NCI-H526 treated with DMSO at 0.1 percent for 48 hours (cell line): ENCODE measurements at places on chromosomes 6 and 20.

GRCh38 chr6:132131351-132131750, 180.2 kb upstream of the CCN2 start:
- DNase-seq, result no peak

DNA sequence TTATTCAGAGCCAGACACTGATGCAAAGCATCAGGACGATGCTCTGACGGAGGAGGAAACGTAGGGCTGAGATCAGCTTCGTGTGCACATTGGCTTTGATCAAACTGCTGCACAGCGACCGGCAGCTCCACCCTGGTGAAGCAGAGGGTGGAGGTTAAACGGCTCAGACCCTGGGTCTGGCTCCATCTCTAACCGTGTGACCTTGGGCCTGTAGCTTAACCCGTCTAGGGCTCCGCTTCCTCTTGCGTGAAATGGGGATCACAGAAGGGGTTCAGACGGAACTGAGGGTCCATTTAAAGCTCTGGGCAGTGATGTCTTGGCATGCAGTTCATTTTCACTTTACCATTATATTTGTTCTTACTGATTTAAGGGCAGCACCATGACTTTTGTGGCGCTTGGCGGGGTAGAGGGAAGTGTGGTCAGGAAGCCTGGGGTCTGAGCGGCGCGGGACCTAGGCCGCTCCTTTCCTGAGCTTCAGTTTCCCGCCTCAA, 644 bp downstream of the RBL1 start:
- DNase-seq, result no peak

GRCh38 chr20:32626407-32626806, 41.3 kb upstream of the NOL4L start:
- no peak for DNase-seq

GRCh38 chr6:106161311-106161874, 75.3 kb downstream of the PRDM1 start:
- DNase-seq, result no peak

- no peak for DNase-seq
Observed at GRCh38 chr6:168133168-168133561, 54.2 kb upstream of the FRMD1 start.

DNA sequence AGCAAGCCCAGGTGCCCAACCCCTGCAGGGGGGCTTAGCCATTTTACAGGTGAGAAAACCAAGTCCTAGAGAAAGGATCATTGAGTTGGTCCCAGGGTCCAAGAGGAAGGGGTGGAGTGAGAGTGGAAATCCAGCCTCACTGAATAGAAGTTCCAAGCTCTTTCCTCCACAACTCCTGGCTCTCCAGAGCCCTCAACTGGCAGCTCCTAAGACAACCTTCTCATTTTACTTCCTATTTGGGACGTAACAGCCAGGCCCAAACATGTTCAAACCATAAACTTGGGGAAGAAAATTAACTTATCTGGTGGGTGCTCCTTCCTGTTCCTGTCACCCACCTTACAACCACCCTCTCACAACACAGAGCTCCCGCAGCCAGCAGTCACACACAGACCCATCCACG, 57.9 kb downstream of the PRND start:
- DNase-seq, result no peak

DNA sequence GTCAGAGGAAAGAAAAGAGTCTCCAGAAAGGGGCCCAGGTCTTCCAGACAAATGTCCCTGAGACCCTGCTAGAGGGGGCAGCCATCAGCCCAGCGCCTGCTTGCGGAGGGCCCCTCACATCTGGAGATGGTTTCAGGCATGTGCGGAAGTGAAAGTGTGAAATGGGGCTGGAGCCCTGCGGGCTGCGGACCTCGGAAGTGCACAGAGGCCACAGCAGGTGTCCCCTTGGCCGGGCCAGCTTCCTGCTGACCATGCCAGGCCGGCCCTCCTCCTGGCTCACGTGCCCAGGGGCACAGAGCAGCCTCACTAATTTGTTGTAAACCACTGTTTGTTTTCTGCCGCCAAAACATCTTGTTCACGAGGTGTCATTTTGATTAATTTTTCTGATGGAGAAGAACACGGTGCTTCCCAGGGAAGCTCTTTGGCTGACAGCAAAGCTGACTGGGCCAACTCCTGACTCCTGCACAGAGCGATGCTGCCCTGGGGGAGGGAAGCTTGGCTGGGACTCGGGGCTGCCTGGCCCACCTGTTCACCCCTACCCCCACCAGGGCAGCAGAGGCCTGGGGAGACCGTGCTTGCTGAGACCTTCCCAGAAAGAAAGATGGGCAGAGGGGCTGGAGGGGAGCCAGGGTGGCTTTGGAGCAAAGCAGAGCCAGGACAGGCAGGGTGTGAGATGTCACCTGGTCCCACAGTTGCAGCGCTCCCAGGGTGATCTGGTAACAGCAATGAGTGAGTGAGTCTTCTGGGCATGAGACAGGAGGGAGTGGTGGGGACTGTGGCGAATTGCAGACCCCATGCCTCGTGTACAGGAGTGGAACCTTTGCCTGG, 54.2 kb downstream of the BCAS4 start:
- no peak for DNase-seq

- DNase-seq, result peak; percentile 47
Observed at GRCh38 chr6:169724494-169725124, at the start of gene PHF10. Gene PHF10, minus strand, starts transcription at chr6:169724500. Its CDS starts 569 bp downstream, at chr6:169723931.

GRCh38 chr6:43016943-43017334, 2.9 kb downstream of the KLHDC3 start:
- DNase-seq, result no peak

- no peak for DNase-seq
Observed at GRCh38 chr6:139156551-139156950, 21.7 kb downstream of the HECA start.

DNA sequence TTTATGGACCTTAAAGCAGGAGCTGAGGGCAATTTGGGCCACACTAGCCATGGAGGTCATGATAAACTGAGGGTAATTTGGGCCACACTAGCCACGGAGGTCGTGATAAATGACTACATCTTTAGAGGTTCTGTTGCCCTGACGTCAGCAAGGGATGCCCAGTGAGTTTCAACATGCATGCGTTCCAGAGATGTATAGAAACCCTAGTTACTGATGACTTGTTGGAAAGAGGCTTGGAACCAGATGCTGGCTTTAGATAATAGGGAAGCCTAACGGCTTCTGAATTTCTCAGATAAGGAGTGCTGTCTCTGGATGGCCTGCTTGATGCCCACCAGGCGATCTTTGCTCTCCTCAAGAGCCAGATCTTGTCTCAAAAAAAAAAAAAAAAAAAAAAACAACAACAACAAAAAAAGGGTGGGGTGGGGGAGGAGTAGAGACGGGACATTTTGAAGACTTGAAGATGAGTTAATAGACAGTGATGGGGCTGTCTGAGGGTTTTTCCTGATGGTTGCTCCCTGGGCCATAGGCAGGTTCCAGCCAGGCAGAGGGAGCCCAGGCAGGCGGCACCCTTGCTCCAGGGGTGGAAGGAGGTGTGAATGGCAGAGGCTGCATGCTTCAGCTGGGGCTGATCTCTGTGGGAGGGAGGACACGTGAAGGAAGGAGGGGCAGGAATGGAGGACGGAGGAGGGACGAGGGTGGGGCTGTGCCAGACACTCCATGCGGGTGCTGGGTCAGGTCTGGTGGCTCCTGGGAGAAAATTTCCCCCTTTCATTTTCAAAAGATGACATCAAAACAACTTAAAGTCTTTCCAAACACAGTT, 27.0 kb upstream of the FRMD1 start:
- DNase-seq, result no peak

- DNase-seq, result no peak
Observed at GRCh38 chr20:11188843-11189603, 515.2 kb upstream of the JAG1 start.

DNA sequence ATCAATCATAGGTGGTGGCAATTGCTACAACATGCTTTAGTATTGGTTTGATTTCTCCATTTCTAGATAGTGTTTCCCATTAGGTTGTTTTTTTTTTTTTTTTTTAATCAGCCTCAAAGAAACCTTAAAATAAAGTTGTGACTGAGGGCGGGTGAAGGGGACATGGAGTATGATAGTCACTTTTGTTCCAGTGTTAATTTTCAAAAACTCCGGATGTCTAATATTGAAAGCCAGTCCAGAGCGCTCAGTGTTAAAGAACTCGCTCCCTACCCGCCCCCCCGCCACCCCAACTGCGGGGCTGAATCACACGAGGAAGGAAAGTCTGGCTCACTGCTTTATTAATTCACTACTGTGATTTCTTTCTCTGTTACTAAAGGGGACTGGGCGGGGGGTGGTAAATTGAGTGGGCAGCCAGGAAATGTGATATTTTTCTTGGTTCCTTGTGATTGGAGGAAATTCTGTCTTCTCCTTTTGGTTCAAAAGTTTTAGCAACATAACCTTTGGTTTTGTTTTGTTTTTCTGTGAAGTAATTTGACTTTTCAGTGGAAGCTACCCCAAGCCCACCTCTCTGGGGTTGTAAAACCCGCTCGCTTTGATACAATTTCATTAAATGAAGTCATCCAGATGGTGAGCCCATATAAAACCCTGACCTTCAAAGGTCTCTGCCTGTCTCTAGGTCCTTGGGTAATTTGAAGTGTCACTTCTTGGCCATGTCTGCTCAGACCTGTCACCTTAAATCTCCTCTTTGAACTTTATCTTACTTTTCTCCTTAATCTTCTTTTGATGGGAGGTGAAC, 38.0 kb downstream of the TNFAIP3 start:
- DNase-seq, result no peak

DNA sequence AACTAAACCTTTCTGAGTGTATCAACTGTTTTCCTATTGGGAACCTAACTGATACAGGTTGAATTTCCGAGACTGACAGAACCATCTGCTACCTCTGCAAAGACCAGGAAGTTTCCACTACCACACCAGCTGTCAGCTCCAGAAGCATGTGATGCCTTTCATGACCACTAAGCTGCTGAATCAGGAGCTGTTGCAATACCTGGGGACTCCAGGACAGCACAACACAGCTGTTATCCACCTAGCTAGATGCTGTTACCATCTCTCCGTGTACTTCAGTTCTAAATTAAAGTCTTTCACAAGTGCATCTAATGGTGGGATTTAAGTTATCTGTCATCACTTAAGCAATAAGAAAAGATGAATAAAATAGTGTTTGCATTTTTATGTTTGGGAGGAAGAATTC, 158.2 kb upstream of the IMPG1 start:
- no peak for DNase-seq

GRCh38 chr6:38720295-38720694, 5.2 kb downstream of the DNAH8 start:
- no peak for DNase-seq

GRCh38 chr20:51460569-51461265, 81.8 kb downstream of the NFATC2 start:
- DNase-seq, result no peak

DNA sequence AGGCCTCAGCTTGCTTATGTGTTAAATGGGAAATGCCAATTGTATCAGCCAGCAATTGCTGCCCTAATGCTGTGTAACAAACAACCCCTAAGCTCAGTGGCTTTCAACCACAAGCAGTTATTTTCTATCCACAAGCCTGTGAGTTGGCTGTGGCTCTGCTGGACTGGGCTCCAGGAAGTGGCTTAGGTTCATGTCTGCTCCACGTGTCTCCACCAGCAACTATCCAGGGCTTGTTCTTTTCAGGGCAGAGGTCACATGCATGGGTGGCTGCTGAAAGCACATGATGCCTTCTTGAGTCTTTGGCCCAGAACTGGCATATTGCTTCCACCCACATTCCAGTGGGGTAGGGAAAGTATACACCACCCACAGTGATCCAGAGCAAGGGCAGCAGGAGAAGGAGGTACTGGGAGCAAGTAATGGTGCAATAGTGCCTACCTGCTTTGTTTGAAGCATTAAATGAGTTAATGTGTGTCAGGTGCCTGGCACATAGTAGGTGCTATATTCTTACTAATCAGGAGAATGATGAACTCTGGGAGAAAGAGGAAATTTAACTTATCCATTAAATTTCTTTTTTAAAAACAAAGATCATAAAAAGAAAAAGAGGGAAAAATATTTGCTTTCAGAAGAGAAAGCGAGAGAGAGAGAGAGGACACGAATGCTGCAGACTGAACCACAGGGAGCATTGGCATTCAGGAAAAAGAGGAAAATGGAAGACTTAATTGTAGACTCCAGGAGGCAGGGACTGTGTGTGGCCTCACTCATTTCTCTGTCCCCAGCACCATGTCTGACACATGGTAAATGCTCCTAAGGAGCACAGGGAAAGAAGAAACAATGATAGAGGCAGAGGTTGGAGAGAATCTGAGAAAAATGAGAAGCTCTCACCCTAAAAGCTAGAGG, 25.2 kb upstream of the RNF24 start:
- no peak for DNase-seq

GRCh38 chr20:56566621-56567020, 33.6 kb downstream of the FAM209B start:
- no peak for DNase-seq

GRCh38 chr6:124438546-124439065, 523.6 kb upstream of the RNF217 start:
- no peak for DNase-seq

GRCh38 chr20:13312300-13312699, 91.2 kb downstream of the ISM1 start:
- DNase-seq, result no peak

GRCh38 chr6:163397326-163397725, 17.2 kb upstream of the QKI start:
- DNase-seq, result no peak

- DNase-seq, result no peak
Observed at GRCh38 chr6:56401477-56402070, 154.2 kb upstream of the COL21A1 start.
